Fibroblast of the conjunctiva (primary cell): ENCODE measurements at places on chromosomes 6 and 20.
A peak's percentile ranks its signal among the peaks of the same experiment; 100 is the strongest.

- DNase-seq = no peak
These were observed 193.9 kb downstream of the ZNF217 start for GRCh38 chr20:53399592-53400335.

DNA sequence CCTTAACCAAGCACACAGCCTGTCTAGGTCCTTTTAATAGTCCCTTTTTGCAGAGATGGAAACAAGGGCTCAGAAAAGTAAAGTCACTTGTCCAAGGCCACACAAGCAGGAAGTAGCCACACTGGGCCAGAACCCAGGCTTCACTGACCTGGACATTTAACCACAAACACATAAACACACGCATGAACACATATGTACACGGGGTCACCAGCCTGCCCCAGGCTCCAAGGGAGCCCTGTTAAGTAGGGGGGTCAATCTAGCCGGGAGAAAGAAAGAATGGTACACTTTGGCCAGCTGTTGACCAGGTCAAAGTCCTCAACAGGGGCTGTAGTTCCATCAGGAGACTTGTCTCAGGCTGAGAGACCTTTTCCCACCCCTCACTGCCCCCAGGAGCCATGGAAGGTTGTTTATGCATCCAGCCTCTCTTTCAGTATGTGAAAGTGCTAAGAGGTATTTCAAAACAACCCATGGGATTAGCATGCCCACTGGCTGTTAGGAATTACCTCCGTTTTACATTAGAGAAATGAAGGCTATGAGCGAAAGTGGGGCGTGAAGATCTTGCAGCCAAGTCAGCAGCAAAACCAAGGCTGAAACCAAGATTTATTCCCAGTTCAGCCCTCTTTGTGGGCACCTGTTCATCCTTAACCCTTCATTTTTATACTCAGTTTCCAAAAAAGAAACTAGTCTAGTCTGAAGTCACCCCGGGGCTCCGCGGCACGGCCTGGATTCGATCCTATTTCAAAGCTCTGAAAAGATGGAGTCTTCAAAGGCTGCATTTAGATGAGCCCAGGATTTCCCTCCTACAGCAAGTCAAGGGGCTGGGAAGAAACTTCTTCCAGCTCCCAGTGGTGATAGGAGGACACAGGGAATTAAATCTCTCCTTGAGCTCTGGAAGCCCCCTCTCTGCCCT, 9.8 kb downstream of the SDC4 start:
- no peak for DNase-seq

- DNase-seq = no peak
These were observed 172.1 kb upstream of the PROKR2 start for GRCh38 chr20:5488823-5489222.

GRCh38 chr6:18262702-18263417, 1.5 kb downstream of the DEK start:
- DNase-seq = no peak

- no peak for DNase-seq
These were observed 147.6 kb upstream of the ECI2 start for GRCh38 chr6:4282926-4283325.

DNA sequence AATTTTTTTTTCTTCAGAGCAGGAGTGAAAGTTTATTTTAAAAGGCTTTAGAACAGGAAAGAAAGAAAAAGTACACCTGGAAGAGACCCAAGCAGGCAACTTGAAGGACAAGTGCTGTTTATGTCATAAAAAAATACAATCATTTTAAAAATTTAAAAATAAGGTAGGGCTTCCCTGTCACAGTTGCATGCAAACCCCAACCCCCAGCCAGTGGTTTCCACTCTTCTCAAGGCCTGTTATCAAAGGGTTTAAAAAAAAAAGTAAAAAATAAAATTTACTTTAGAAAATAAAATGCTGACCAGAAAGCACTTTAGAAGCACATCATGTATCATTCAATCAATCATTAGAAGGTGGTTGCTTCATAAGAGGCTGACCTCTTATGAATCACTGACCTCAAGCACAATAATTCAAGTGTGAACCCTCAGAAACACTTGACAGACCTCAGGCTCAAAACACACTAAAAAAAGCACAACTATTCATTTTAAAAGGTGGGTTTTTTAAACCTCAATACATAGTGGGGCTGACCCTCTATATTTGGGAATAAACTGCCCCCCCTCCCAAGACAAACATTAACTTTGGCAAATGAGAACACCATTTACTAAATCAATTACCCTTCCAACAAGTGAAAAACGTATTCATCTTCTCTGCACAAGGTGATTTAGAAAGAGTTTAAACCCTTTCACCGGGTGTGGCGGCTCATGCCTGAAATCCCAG, 15.6 kb downstream of the ILRUN start:
- no peak for DNase-seq

DNA sequence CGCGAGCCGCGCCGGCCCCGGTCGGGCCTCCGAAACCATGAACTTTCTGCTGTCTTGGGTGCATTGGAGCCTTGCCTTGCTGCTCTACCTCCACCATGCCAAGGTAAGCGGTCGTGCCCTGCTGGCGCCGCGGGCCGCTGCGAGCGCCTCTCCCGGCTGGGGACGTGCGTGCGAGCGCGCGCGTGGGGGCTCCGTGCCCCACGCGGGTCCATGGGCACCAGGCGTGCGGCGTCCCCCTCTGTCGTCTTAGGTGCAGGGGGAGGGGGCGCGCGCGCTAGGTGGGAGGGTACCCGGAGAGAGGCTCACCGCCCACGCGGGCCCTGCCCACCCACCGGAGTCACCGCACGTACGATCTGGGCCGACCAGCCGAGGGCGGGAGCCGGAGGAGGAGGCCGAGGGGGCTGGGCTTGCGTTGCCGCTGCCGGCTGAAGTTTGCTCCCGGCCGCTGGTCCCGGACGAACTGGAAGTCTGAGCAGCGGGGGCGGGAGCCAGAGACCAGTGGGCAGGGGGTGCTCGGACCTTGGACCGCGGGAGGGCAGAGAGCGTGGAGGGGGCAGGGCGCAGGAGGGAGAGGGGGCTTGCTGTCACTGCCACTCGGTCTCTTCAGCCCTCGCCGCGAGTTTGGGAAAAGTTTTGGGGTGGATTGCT, 1.3 kb downstream of the VEGFA start:
- DNase-seq = no peak

DNA sequence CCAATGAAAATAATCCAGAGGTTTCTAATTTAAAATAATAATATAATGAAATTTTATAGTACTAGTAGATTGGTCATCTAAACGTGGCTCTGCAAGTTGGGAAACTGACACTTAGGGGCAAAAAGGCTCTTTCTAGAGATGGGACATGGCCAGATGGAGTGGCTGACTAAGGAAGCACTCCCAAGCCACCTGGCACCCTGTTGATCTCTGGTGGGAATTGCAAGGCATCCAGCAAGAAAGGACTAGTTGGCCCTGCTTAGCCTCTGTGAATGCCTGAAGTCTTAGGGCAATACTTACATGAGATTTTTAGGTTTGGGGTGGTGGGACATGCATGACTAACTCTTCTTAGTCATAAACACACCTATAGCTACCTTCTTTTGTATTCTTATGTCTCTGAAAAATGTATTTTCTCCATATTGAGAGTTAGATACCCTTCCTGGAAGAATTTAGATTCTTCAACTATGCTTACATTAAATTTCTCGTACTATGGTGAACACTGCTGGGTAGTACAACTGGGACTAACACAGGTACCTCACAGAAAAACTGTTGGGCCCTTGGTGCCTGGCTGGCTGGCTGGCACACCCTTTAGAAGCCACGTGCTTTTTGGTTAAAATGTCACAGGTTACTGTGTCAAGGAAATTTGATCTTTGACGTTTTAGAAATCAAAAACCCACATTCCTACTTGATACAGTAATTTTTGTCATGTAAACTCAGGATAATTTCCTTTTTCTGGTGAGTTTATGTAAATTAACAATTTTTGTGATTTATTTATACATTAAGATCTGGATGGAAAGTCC, 25.0 kb upstream of the SH3BGRL2 start:
- no peak for DNase-seq

GRCh38 chr6:106124437-106125430, 38.6 kb downstream of the PRDM1 start:
- DNase-seq = no peak

DNA sequence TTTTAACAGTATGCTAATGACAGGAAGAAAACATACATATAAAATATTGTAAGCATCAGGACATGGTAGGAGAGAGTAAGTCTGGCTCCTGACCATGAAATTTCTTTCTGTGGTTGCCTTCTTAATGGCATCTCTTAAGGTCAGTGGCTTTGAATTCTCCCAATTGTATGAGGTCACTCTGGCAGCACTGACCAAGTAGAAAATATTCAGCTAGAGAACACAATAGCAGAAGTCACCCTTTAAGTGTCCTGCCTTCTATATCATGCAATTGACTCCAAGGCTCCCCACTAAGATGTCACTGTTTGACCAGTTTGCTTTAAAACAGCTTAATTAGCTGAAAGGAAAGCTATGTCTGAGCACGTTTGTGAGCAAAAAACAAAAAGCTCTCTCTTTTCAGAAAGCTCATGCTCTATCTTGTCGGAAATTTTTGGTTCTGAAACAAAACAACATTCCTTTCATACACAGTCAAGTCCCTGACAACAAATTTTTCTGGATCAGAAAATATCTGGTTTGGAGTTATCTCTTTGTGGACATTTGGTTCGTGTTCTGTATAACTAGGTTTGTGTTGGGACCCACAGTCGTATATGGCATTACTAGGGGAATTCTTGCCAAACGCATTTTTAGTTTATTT, 120.9 kb upstream of the IFNGR1 start:
- no peak for DNase-seq

DNA sequence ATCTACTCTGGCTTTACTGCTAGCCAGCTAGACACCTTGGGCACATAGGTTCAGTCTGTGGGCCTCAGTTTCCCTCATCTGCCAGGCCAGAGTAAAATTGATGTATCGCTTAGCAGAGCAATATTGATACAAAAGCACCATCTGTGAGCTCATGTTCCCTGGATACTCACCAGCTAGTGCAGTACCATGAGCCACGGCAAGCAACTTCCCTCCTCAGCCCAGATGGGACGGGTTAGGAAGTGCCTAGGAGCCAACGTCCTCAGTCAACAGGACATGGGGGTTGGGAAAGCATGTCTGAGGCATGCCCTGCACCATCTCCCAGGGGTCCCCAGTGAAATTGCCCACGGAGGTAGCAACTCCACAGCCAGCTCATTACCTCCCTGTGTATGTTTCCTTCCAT, 258.3 kb downstream of the ANKRD60 start:
- no peak for DNase-seq

- peak; percentile 23 for DNase-seq
These were observed 117.4 kb downstream of the BTBD9 start for GRCh38 chr6:38522322-38522721.

DNA sequence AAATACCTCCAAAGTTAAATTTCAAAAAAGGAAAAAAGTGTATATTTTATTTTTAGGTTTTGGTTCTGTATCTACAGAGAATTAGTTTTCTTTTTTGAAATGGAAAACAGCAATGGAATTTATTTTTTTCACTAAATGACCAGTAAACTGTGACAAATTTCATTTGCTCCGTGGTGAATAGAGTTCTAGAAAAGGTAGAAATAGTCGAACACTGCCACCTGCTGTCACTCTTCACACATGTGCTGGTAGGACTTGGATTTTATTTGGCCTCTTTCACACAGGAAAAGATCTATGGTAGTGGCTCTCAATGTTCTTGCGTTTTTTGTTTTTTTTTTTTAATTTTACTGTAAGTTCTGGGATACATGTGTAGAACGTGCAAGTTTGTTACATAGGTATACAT, 312.5 kb downstream of the EYA4 start:
- peak; percentile 67 for DNase-seq

- DNase-seq = no peak
These were observed 35.5 kb upstream of the NXT1 start for GRCh38 chr20:23315099-23315498.

DNA sequence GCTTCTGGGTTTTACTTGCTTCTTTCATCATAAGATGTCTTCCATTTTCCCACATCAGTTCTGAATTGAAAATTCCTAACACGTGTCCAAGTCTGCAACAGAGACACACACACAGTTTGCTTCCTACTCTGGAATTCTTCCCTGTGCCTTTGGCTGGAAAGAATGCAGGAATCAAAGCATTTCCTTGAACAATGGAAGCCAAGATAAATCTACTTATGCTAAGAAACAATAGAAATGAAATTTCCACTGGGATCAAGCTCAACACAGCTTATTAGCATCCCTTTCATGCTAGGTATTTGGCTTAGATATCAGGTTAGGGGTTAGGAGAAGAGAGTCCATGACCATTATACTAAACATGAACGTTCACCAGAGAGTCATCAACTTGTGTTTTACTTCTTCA, 101.1 kb upstream of the SCAF8 start:
- no peak for DNase-seq

GRCh38 chr20:14986026-14986655, 648.7 kb upstream of the FLRT3 start:
- DNase-seq = no peak

GRCh38 chr6:13611715-13612114, 3.4 kb upstream of the NOL7 start:
- DNase-seq = no peak

DNA sequence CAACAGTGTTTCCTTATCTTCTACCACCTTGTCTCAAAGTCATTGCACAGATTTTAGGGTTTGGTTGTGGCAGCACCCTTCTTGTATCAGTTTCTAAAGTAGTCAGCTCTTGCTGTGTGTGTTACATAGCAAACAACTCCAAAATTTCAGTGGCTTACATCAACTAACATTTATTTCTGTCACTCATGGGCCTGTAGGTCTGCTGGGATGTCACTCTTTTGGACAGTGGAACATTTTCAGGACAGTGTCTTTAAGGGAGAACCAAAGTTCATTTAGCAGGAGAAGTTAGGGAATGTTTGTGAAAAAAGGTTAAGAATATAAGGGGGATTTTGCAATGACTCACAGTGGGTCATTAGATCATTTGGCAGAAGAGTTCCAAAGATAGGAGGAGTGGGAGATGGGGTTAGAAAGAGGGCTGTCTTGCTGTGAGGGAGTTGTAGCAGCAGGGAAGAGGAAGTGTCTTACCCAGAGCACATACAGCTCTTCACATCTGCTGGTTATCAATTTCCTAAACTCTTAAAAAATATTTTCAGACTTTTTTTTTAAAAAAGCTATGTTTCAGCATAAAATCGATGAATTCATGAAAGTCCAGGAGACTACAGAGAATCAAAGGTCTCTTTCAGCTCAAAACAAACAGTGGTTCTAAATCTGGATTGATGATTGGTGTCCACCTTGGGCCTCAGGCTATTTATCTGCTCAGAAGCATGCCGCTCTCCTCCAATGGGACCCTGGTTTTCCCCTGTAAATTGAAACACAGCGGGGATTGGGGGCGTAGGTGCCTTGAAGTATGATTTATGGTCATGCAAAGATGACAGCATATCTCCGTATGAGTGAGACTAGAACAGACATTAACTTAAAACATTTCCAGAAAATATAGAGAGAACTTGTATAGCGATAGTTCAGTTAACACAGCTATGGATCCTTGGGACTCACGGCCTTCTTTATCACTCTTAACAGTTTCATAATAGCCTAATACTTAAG, 117.3 kb downstream of the B3GAT2 start:
- no peak for DNase-seq

GRCh38 chr6:79559706-79560105, 22.5 kb upstream of the LCA5 start:
- no peak for DNase-seq

- DNase-seq = no peak
These were observed 83.5 kb downstream of the FOXO3 start for GRCh38 chr6:108644252-108644651.

GRCh38 chr20:52426856-52427255, 235.3 kb upstream of the ZFP64 start:
- no peak for DNase-seq
